Right atrium auricular region (tissue), 2 donors: ENCODE measurements at places on chromosomes 4 and X.

DNA sequence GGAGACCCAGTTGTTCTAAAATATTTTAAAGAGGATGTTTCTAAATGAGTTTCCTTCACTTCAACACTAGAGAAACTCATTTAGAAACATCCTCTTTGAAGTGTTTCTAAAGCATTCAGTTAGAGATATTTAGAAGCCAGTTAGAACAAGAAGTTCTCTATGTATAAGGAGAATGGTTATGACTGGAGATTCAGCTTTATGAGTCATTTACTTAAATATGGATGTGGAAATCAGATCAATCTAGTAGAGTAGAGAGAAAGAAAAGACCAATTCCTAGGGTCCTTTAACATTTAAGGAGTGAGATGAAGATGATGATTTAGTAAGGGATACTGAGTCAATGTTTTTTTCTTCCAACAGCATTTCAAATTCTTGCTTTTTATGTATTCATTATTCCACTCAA is 234.1 kb downstream of the GRXCR1 start:
- DNase-seq, result no peak

GRCh38 chr4:70586841-70587240 is 5.2 kb upstream of the AMBN start:
- DNase-seq, result no peak

DNA sequence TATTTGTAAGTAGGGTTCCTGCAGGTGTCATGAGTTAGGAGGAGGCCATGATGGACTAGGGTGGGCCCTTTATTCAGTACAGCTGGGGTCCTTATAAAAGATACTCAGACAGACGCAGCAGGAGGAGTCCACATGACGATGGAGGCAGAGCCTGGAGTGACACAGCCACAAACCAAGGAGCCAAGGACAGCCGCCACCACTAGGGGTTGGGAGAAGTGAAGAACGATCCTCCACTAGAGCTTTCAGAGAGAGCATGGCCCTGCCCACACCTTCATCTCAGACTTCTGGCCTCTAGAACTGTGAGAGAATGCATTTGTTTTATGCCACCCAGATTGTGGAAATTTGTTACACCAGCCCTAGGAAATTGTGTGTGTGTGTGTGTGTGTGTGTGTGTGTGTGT is 31.1 kb downstream of the JAKMIP1 start:
- DNase-seq, result no peak

DNA sequence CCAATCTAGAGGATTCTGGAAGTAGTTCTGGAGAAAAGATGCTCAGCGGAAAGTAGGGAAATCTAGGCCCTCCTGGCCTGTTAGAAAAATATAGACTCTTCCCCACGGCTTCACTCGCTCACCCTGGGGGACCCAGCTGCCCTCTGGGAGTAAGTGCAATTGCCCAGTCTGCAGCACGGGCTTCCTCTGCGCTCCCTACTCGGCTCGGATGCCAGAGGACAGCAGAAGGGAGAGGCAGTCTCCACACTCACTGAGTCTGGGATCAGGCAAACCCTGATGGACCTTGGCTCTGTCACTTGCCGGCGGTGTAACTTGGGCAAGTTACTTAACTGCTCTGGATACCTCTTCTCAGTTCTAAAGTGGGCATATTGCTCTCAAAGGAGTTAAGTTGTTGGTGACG is 2.1 kb downstream of the SHISA3 start:
- no peak for DNase-seq

DNA sequence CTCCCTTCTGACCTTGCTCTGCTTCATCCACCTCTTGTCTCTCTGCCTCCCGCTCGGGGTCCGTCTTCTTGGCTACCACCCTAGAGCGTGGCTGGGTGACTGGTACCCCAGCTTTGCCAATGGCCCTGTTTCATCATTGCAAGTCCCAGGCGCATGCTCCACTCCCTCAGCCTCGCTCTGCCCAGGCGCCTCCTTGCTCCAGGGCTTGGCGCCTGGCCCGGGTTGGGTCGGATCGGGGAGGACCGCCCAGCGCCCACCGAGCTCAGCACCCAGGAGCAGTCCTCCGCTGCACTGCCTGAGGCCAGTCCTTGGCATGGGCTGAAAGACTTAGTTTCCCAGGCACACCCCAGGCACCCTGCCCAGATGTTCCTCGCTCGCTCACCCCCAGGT is 577 bp downstream of the BGN start:
- no peak for DNase-seq

- DNase-seq, result no peak
Observed at GRCh38 chrX:50613846-50614245, 143.2 kb upstream of the DGKK start.

DNA sequence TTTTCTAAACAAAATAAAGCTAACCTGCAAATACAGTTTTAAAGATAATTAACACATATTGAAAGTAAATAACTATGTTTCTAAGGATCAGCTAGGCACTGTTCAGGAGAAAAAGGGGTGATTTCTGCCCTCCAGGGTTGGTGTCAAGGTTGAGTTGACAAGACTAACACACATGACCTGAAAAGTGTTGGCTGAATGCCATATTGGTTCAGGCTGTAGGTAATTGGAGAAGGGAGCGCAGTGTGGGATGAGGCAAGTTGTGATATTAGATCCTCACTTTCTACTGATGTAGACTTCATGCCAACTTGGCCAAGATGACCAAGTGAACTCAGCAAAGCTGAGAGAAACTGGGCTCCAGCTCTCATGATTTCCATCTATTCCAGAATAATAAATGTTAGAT is 42.2 kb downstream of the PPM1K start:
- no peak for DNase-seq

GRCh38 chr4:117334451-117335188 is 249.2 kb upstream of the TRAM1L1 start:
- DNase-seq, result no peak
